ENCODE measurements at places on chromosomes 3 and 15.

DNA sequence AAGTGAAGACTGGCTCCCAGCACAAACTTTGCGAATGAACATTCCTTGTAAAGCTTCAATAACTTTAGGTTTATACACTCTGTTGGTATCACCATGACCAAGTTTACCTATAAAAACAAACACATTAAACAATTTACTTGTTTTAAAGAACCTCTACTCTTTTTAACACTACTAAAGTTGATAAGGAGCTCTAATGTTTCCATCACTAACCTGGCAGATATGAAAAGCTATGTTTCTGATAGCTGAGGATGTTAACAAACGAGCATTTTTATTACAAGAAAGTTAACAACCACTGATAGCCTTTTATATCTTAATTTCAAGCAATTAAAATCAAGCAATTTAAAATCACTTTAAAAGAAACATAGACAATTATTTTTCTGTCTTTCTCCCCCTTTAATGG lies 80.8 kb downstream of the HERC1 start:
- DNase-seq, result no peak

DNA sequence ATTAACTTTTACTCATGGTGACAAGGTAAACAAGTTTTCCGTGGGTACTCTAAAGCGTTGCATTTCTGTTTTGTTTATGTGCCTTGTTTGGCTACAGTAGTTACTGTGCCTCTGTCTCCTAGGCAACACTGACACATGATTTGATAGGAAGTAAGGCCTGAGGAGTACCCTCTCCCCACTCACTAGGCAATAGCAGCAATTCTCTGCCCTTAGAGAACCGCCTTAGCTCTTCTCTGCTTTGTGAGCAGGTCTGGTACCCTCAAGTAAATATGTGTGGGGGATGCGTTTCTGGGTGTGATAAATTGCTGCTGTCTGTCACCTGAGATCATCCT lies at the start of gene IL5RA:
TSS of gene IL5RA (minus strand) at position 76 of the 332 bp plus-strand sequence. CDS start 5,390 bp downstream, outside the sequence.
- DNase-seq, result no peak

- DNase-seq, result no peak
Observed at GRCh38 chr3:27990324-27990723, 251.1 kb upstream of the CMC1 start.

- DNase-seq, result no peak
Observed at GRCh38 chr3:65483480-65483879, 555.2 kb downstream of the MAGI1 start.

GRCh38 chr3:188306435-188307005 lies 152.6 kb downstream of the LPP start:
- no peak for DNase-seq

- no peak for DNase-seq
Observed at GRCh38 chr15:65085990-65086679, 9.6 kb downstream of the KBTBD13 start.

- DNase-seq, result no peak
Observed at GRCh38 chr3:46707601-46708011, 6.4 kb downstream of the TMIE start.

- DNase-seq, result no peak
Observed at GRCh38 chr3:189014526-189014925, 157.2 kb upstream of the TPRG1 start.

- DNase-seq, result no peak
Observed at GRCh38 chr3:120415756-120416155, 35.0 kb downstream of the FSTL1 start.

- DNase-seq, result no peak
Observed at GRCh38 chr15:74315626-74316025, 51.8 kb downstream of the CYP11A1 start.

DNA sequence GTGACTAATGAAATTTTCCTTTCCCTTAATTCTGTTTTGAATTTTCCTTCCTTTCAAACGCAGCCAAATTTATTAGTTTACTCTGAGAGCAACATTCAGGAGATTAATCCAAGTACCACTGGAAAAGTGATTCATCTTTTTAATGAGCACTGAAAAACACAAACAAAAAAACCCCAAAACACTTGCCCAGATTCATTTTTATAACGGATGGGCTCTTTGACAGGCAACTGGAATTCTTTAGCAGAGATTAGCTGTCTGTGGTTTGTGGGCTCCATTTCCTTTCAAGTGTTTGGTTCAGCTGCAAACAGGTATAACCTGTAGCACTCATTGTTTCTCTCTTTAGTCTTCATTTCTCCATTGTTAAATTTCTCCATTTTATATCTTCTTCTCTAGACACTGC lies 3.1 kb upstream of the POLR2M start:
- no peak for DNase-seq

GRCh38 chr15:82146990-82147461 lies 101.2 kb upstream of the MEX3B start:
- no peak for DNase-seq

DNA sequence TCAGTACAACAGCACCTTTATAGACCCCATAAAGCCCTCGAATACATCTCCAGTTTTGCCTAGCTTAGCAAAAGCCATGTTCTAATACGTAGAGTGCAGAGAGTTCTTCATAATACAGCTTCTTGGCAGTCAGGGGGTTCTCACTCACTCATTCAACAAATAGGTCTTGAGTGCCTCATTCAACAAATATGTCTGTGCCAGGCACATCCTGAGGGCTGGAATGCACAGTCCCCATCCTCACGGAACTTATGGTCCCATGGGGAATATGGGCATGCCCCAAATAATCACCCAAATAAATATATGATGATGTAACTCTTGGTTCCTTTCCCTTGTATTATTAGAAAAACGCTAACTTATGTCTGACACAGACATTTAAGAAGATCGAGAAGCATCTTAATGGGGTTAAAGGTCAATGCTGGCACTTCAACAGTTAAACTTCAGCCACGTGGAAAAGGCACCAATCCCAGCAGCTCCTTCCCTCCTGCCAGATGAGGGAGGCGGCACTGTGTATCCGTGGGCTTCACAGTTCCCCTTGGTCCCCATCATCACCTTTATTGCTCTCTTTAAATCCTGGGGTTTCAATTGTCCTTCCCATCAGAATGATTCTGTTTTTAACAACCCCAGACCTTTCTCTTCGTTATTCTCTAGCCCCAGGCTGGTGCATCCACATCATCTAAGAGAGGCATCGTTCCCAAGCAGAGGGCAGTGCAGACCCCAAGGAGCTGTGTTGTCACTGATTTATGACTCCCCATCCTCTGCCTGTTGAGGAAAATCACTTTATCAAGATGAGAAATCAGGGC lies 18.9 kb upstream of the SEMA5B start:
- DNase-seq, result no peak

GRCh38 chr15:31283043-31283442 lies 43.6 kb upstream of the KLF13 start:
- DNase-seq, result peak; percentile 84

DNA sequence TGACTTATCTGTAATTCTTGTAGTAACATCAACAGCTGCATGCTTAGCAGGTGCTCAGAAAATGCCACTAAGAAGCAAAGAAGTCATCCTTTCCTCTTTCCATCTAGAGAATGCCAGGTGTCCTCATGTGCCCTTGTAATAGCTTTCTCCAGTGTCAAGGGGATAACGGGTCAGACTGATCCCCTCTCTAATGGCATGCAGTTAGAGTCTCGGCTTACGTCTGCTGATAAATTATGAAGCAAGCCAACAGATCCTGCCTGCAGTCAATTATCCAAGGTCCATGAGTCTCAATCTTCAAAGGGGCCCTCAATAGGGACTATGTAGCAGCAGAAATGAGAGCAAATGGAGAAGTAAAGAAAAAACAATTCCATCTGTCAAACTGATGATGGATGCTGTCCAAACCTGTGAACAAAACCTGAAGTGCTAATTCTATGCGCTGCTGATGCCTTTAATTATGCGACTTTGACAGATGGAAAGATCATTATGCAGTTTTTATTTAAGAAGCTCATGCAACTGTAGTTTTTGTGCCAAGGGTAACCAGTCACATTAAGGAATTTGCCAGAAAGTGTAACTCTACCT lies 162.8 kb upstream of the PEX5L start:
- DNase-seq, result no peak

GRCh38 chr3:54951405-54951804 lies 23.5 kb upstream of the LRTM1 start:
- DNase-seq, result no peak

DNA sequence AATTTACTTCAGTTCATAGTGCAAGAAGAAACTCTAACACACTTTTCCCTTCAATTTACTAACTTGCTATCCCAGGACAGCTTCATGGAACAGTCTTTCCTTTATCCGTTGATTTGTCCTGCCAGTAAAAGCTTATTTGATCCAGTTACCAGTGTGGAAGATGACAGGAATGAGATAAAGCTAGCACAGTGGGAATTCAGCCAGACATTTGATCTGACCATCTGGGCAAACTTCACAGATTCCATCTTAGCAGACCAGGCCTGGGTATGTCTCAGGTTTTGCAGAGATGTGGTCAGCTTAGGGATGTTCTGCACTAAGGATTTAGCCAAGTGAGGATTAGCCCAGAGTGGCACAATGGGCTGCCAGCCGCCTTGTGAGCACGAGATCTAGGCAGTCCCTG lies 19.7 kb downstream of the CEMIP start:
- no peak for DNase-seq

GRCh38 chr3:109023656-109024254 lies 70.1 kb upstream of the GUCA1C start:
- peak; percentile 36 for DNase-seq

DNA sequence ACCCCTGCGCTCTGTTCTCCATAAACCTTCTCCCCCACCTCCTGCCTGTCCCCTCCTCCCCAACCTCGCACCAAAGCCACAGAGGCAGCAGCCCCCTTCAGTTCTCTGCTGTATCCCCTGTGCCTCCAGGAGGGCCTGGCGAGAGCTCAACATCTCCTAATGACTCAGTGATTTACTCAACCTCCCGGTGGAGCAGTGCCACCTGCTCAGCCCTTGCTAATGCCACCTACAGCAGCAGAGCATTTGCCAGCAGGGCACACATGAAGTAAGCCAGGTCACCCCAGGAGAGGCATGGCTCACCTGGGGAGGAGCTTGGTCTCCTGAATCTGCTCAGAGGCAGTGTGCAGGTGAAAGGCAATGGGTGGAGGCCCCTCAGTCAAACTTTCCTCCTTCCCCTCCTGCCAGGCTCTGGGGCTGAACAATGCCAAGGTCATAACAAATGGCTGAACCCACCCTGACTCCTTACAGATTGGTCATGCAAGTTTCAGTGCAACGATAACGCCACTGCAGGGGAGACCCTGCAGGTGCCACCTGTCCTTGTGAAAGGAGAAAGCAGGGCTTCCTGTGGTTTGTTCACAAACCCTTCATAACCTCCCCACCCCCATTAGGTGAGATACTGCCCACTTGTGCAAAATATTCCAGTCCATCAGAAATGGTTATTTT lies 19.8 kb downstream of the TRPM1 start:
- DNase-seq, result no peak

- DNase-seq, result no peak
Observed at GRCh38 chr3:49805897-49806701, 3.0 kb downstream of the INKA1 start.

- no peak for DNase-seq
Observed at GRCh38 chr3:4771243-4771642, 208.0 kb upstream of the BHLHE40 start.

DNA sequence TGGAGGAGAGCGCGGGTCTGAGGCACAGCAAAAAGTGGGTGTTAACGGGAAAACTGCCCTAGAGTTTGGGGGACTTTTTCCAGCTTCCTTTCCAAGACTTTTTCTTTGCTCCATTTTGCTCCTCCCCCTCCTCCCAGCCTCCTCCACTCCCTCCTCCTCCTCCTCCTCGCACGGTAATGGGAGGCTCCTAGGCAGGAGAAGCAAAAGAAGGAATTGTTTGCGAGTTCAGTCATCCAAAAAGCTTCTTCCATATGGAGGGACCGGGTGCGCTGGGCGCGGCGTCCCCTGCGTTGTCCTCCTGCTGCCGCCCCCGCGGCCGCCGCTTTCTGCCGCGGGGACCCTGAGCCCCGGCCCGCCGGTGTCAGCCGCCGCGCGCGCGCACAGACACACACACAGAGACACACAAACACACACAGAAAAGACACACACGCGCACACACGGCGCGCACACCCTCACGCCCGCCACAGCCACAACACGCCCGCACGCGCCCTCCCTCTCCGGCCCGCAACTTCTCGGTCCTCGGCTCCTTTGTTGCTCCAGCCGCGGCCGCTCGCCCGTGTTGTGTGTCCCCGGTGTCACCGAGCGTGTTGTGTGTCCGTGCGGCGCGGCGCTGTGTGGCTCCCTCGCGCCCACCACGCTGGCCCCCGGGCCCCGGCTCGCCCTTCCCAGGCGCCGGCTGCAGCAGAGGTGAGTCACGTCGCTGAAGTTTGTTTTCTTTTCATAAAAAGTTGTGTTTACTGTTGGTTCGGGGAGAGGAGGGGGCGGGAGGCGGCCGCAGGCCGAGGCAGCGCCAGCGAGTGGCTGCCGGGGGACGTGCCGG lies at the start of gene BOC:
TSS of gene BOC (plus strand) at position 228 of the 820 bp plus-strand sequence. CDS start 38,246 bp downstream, outside the sequence.
- DNase-seq, result no peak

DNA sequence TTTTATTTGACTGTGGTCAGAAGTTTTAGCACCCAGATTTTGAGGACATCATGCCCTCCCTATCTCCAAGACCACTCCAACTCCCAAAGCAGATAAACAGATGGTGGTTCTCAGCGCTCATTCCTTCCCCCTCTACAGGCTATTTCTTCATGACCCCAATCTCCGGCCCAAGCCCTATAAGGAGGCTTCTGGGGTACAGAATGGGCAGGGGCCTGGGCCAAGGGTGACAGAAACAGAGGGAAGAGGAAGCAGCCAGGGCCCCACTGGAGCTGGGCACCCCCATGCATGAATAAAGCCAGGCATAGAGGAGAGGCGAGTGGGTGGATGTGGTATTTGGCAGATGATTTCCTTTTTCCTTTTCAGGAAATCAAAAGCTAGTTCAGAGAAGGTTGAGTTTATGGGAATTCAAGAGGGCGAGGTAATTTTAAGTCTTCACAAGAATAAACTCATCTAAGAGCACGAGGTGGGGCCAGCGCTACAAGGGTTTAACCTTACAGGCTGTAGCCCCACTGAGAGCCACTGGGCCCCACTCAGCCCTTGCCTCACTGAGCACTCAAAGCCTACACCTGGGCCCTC lies 104.8 kb upstream of the HERC1 start:
- DNase-seq, result no peak

DNA sequence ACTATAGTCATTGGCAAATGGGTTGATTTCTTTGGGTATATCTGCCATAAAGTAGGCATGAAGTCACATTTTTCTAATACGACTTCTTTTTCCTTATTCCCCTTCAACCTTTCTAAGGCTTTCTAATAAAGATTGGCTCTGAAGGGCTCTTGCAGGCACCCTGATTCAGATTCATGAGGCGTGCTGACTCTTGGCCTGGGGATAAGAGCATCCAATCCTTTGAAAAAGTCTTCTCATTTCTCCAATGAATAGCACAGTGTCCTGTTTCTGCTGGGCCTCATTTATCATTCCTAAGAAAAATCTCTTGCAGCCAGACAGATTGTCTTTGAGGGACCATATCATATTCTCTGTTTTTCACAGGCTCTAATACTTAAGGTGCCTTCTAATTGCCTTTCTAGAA lies 32.3 kb upstream of the BNIP2 start:
- no peak for DNase-seq

GRCh38 chr3:106482451-106482850 lies 613.6 kb upstream of the CBLB start:
- DNase-seq, result no peak

- DNase-seq, result no peak
Observed at GRCh38 chr3:535566-536416, 339.2 kb downstream of the CHL1 start.

All from hematopoietic multipotent progenitor cell treated with erythropoietin and hydrocortisone succinate and interleukin-3 and kit ligand, for 17 days (in vitro differentiated cells).